Right cardiac atrium (tissue), 5 donors: ENCODE measurements at places on chromosomes 13 and 19.
A peak's percentile ranks its signal among the peaks of the same experiment; 100 is the strongest.

GRCh38 chr13:35874704-35875103 is 256.5 kb downstream of the DCLK1 start:
- peak; percentile 75 for DNase-seq

- peak; percentile 82 for DNase-seq
Measured at GRCh38 chr19:2613507-2614295, 88.8 kb downstream of the GNG7 start.

- DNase-seq, result no peak
Measured at GRCh38 chr19:29410601-29411000, 115.2 kb upstream of the VSTM2B start.

GRCh38 chr19:47391510-47392223 is 27.7 kb downstream of the MEIS3 start:
- DNase-seq, result peak; percentile 87

- no peak for DNase-seq
Measured at GRCh38 chr19:15114153-15114540, 6.9 kb downstream of the SYDE1 start.

DNA sequence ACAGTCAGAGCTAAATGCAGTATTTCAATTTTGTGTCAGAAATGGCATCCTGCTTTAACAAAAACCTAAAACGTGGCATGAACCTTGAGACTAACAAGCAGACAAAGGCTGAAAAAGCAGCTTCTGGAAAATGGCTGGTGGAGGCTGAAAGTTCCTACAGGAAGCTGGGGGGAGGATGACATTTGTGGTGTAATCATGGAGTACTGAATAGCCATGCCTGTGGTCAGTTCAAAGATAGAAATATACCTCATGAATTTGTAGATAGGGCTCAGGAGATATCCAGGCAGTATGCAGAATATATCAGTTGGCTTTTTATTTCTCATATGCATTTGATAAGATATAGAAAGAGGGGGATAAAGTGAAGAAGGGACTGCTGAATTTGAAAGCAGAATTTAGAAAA is 181.7 kb downstream of the UQCRFS1 start:
- no peak for DNase-seq

- DNase-seq, result no peak
Measured at GRCh38 chr13:111540486-111540885, 220.0 kb downstream of the TEX29 start.

DNA sequence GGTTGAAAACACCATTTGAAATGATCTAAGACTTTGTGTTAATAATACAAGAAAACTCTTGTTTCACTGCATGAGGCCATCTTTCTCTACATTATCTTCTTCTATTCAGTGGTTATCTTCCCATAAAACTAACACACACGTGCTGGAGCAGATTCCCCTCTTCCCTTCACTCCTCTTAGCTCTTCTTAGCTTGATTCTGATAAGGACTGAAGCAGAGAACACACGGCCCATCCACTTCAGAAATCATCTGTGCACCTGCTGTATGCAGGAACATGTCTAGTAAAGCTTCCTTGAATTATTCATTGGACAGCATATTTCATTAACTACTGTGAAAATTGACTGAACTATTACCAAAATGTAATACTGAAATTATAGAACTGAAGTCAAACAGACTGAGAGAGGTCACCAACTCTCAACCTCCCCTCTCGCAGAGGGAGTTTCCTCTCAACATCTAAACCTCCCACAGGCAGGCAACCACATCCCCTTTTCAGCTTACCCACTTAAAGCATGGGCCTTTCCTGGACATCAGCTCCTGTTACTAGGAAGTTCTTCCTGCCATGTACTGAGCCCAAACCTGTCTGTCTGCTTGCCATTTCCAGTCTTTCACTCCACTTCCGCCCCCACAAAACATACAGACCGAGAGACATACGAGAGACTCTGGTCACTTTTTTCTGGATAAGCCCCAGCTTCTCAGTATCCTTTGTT is 113.9 kb downstream of the CRYL1 start:
- no peak for DNase-seq

- DNase-seq, result no peak
Measured at GRCh38 chr19:10139952-10140351, 20.3 kb upstream of the EIF3G start.

- DNase-seq, result no peak
Measured at GRCh38 chr13:24110011-24110410, 50.5 kb upstream of the SPATA13 start.

DNA sequence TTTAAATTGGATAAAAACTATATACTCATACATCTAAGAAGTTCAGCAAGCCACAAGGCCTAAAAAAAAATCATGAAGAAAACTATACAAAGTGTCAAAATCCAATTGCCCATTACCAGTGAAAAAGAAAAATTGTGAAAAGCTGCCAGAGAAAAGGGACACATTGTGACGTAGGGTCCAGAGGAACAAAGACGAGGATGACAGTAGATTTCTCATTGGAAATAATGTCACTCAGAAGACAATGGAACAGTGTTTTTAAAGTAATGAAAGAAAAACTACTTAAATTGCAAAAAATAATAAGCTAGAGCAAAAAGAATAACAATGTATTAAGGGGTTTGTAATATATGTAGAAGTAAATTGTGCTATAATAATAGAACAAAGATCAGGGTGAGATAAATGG is 195.2 kb downstream of the EFNB2 start:
- no peak for DNase-seq

DNA sequence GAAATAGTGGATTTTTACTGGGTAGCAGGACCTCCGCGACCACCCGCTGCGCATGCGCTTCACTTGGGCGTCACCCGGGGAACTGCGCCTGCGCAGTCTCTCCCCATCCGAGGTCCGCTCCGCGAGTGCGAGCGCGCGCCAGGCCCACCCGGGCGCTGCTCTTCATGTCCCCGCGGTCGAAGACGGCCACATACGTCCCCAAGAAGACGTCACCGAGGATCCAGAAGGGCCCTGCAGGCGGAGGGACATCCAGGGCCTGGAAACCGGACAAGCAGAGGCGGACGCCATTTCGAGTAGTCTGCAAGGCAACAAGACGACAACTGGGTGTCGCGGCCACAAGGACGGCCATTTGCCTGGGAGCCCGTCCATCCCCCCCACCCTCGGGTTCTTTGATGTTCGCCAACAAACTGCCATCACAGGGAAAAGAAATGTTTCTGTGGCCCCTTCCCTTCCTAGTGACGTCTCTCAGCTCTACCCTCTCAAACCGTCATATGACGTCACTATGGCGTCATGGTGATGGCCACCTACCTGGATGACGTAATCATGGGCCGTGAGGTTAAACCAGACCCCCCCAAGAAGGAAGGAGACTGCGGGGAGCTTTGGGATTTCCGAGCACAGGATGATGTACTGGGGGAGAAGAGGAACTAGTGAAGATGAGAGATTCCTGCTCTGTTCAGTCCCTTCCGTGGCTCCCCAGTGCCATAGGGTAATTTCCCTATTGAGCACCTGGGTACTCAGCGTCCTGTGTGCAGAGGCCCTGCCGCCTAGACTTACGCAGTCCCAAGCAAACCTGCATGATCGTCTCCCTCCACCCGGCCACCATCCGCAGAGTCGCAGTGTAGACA is 6.7 kb downstream of the NAPSA start:
- peak; percentile 92 for DNase-seq

- DNase-seq, result no peak
Measured at GRCh38 chr13:88919970-88920628, 1248.9 kb downstream of the SLITRK5 start.

DNA sequence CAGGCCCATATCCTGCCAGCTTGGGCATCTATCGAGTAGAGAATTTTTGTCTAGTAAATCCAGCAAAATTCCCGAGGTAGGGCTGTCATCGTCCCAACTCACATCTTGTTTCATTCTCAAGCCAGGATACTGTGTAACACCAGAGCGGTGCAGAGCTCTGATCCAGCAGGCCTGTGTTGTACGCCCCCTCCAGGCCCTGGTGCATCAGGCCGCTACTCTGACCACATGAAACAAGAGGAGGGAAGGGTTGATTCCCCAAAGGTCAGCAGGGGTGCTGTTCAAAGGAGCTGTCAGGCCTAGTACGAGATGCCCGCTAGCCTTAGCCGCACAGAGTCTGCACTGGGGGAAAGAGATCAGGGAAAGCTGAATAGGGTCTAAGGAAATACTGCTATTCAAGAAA is 276.0 kb downstream of the SLC7A1 start:
- no peak for DNase-seq

DNA sequence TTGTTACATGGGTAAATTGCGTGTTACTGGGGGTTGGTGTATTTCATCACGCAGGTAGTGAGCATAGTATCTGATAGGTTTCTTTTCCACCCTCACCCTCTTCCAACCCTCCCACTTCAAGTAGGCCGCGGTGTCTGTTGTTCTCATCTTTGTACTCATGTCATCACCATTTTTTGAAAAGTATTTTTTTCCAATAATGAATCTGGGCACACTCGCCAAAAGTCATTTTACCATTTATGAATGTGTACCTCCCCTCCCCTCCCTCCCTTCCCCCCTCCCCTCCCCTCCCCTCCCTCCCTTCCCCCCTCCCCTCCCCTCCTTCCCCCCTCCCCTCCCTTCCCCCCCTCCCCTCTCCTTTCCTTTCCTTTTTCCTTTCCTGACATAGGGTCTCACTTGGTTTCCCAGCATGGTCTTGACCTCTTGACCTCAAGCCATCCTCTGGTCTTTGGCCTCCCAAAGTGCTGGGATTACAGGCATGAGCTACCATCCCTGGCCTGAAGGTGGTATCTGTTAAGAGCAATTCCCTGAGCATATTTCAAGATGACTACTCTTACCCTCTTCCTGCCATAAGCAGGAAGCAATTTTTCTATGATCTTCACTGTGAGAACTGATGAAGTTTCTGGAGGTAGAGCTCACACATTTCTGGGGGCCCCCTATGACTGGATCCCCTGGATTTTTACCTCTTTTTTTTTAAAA is 15.7 kb downstream of the ZNF627 start:
- DNase-seq, result no peak

DNA sequence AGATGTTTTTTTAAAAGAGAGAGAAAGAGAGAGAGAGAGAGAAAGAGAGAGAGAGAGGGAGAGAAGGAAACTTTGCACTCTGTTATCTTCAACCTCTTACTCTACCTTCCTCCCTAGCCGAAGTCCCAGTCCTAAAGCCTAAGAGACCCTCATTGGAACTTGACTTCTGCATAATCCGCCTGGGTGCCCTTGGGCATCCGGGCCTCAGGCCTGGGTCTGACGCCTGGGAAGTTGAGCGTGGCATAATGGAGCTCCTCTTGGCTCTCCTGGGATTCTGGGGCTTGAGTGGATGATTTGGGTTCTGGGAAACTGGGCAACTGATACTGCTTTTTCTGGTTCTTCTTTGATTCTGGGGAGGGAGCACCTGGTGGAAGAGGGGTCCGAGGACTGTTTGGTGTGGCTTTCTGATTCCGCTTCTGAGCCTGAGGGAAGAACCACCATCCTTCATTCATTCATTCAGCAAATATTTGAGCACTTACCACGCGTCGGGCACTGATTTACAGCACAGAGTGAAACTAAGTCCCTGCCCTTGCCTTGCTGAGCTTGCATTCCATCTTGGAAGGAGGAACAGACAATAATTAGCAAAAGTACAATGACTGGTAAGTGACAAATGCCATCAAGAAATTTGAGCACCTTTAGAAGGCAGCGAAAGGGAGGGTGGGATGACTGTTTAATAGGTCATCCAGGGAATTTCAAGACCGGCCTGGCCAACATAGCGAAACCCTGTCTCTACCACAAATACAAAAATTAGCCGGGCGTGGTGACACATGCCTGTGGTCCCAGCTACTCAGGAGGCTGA is 6.3 kb downstream of the SIGLEC10 start:
- DNase-seq, result no peak

DNA sequence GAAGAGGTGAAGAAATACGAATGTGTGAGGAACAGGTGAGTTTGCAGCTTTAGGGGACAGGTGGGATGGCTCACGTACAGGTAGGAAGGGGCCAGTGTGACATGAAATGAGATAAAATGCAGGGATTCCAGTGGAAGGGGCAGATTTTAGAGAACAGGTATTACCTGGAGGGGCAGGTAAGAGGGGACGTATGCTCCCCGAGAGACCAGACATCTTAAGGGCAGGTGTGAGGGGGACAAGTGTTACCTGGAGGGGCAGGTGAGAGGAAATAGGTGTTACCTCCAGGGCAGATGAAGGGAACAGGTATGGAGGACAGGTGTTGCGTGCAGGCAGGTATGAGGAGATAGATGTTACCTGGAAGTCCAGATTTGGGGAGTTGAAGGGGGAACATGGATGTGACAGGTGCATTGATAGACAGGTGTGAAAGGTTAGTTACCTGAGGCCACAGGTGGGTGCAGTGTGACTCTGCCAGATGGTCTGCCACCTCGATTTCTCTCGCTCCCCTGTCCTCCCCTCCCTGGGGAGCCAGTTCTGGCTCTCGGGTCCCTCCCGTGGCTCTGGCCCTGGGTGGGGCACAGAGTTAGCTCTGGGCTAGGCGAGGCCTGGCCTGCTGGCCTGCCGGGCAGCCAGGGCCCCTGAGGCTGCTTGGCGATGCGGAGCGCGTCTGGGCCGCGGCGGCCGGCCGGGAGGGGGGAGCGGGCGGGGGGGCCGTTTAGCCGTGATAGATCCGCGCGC is 2.1 kb downstream of the ERFL start:
- peak; percentile 23 for DNase-seq
